ENCODE measurements at places on chromosomes 16 and 17.

- DNase-seq: no peak
Observed at GRCh38 chr16:55043499-55043898, 112.8 kb downstream of the IRX5 start.

DNA sequence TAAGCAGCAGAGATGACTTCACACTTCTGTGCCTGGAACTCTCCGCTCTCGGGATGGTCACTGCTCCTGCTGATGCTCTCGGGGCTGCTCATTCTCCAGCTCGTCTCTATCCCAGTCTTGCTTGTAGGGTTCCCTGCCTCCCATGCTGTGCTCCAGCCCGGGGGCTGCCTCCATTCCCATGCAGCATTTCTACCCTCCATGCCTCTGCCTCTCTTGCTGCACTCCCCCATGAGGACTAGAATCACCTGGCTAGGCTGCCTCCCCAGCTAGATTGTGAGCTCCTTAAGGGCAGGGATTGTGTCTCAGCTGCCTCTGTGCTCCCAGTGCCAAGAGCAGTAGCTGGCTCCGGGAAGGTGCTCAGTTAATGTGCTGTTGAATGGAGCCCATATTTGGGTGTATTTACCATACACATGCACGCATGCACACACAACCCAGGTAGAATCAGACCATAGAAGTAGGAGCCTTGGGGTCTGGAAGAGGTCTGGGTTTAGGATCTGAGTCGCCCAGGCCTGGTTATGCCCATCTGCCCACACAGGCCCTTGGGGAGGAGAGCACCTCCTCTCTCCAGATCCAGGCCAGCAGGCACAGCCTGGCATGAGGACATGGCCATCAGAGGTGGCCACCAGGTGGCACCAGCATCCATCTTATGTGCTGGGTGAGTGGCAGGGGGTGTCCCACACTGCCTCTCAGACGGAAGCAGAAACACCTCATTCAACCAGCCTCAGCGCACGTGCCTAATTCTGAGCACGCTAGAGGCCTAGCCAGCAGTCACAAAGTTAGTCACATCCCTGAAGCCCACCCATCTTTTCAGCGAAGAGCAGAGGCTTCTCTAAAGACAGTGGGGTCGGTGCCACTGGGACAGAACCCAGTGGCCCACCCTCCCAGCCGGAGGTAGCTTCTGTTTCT, 9.3 kb downstream of the GIT1 start:
- DNase-seq: peak; percentile 84

- no peak for DNase-seq
Observed at GRCh38 chr16:31181102-31181830, 1.3 kb downstream of the FUS start.

DNA sequence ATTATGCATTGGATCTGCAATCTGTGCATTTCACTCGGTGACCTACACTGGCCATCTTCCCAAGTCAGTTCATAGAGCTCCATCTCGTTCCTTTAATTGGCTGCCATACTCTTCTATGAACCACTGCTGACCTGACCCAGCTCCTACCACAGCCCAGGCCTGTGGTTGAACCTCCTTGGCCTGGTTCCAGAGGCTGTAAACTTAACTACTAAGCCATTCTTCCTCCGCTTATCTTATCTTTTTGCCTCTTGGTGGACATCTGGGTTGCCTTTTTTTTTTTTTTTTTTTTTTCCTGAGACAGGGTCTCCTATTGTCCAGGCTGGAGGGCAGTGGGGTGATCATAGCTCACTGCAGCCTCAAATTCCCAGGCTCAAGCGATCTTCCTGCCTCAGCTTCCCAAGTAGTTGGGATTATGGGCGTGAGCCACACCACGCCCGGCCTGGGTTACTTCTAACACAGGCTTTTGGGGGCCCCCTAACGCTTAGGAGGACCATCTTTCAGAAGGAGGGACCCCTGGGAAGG, 18.3 kb downstream of the COQ7 start:
- DNase-seq: no peak

DNA sequence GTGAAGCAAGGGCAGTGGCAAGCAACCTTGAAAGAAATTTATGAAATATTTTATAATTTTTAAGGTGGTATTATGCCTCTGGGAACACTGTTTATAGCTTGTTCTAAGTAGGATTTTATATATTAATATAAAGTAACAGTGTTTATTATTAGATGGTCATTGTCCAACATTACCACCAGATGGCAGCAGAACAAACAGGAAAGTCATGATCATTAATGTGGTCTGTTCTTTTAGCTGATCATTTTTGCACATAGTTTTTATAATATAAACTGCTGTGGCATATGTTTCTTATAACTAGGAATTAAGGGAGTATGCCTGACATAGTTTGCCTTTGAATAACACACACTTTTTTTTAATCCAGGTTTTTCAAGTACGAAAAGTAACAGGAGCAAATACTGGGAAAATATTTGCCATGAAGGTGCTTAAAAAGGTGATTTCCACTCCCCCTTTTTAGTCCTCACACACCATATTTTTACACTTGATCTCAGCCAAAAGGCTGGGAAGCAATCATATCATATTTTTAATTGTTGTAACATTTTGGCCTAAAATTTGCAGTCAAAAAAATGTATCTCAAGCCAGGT, 21.4 kb downstream of the RPS6KB1 start:
- DNase-seq: no peak

DNA sequence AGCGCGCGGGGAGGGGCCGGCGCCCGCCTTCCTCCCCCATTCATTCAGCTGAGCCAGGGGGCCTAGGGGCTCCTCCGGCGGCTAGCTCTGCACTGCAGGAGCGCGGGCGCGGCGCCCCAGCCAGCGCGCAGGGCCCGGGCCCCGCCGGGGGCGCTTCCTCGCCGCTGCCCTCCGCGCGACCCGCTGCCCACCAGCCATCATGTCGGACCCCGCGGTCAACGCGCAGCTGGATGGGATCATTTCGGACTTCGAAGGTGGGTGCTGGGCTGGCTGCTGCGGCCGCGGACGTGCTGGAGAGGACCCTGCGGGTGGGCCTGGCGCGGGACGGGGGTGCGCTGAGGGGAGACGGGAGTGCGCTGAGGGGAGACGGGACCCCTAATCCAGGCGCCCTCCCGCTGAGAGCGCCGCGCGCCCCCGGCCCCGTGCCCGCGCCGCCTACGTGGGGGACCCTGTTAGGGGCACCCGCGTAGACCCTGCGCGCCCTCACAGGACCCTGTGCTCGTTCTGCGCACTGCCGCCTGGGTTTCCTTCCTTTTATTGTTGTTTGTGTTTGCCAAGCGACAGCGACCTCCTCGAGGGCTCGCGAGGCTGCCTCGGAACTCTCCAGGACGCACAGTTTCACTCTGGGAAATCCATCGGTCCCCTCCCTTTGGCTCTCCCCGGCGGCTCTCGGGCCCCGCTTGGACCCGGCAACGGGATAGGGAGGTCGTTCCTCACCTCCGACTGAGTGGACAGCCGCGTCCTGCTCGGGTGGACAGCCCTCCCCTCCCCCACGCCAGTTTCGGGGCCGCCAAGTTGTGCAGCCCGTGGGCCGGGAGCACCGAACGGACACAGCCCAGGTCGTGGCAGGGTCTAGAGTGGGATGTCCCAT, 232.8 kb downstream of the SEC14L1 start:
- DNase-seq: no peak

GRCh38 chr17:81576621-81577277, 24.6 kb upstream of the FAAP100 start:
- no peak for DNase-seq

- no peak for DNase-seq
Observed at GRCh38 chr16:3137267-3137666, 2.4 kb downstream of the ZNF213 start.

DNA sequence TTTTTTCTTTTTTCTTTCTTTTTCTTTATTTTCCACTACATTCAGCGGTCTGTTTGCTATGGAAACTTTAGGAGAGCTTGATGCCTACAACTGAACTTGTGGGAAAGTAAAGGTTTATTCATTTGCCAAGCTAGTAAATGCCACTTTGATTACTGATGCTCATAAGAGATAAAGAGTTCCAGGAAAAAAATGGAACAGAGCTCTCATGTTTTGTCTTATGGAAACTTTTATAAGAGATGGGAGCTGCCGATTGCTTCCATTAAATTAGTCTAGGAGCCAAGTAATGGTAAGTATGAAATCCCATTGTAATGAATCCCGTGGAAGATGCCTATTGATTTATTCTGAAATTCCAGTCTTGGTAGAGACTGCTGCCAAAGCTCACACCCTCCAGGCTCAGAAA, 7.1 kb downstream of the ANKFN1 start:
- DNase-seq: no peak

DNA sequence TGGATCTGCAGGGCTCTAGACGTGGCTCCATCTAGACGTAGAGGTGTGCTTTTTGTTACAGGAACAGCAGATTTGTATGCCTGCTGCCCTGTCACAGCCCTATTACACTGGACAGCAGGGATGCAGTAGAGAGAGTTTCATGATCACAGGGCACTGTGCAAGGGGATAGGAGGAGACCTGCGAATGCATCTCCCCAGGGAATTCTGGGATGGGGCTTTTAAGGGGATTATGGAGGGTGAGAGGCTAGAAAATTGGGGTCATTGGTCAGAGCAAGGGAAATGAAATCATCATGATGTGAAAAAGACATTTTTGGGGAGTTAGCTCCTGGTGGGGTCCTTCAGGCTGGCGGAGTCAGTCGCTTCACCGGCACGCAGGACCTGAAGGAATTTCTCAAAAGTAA, 3.9 kb upstream of the NUPR1 start:
- DNase-seq: no peak

DNA sequence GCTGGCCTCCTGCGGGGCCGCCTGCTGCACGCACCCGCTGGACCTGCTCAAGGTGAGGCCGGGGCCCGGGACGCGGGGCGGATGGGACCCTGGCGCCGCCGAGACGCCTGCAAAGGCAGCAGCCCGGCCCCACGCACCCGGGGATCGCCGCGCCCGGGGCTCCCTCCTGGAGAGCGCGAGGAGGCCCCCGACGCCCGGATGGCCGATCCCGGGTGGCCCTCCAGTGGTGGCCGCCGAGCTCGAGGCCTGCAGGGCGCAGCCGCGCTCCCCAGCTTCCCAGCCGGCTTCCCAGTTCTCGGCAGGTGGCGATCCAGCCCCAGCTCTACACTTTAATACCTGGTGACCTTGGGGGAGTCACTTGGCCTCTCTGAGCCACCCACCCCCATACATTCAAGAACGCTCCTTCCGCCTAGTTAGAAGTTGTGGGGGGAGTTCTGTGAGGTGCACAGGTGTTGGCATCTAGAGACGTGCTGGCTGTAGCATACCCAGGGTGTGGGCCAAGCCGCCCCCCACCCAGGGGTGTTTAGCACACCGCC, 452 bp downstream of the SLC25A10 start:
- no peak for DNase-seq

- no peak for DNase-seq
Observed at GRCh38 chr17:72952641-72953315, 139.7 kb downstream of the SLC39A11 start.

GRCh38 chr16:23962001-23962400, 126.2 kb downstream of the PRKCB start:
- no peak for DNase-seq

DNA sequence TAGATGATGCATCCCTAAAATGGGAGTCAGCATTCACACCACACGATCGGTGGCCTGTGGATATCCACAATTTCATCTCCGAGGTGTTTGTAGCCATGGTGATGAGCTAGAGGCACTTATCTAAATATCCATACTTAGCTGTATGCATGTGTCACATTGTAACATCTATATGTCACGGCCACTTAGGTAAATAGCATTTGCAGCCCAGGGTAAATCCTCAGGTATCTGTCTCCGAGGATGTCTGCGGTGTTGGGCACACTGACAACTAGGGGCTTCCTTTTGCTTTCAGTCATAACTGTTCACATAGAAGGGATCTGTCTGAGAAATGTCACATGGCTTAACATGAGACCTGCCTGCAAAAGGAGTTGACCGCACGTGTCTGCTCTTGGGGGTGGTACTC, 455.2 kb upstream of the ZFHX3 start:
- no peak for DNase-seq

DNA sequence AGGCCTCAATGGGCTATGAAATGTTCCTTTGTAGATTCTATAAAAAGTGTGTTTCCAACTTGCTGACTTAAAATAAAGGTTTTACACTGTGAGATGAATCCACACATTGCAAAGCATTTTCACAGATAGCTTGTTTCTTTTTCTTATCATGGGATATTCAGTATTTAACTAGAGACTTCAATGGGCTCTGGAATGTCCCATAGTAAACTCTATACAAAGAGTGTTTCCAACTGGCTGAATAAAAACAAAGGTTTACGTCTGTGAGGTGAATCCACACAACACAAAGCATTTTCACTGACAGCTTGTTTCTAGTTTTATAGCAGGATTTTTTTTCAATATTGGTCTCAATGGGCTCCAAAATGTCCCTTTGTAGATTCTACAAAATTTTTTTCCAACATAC, 550.1 kb downstream of the KCNJ18 start:
- DNase-seq: no peak

DNA sequence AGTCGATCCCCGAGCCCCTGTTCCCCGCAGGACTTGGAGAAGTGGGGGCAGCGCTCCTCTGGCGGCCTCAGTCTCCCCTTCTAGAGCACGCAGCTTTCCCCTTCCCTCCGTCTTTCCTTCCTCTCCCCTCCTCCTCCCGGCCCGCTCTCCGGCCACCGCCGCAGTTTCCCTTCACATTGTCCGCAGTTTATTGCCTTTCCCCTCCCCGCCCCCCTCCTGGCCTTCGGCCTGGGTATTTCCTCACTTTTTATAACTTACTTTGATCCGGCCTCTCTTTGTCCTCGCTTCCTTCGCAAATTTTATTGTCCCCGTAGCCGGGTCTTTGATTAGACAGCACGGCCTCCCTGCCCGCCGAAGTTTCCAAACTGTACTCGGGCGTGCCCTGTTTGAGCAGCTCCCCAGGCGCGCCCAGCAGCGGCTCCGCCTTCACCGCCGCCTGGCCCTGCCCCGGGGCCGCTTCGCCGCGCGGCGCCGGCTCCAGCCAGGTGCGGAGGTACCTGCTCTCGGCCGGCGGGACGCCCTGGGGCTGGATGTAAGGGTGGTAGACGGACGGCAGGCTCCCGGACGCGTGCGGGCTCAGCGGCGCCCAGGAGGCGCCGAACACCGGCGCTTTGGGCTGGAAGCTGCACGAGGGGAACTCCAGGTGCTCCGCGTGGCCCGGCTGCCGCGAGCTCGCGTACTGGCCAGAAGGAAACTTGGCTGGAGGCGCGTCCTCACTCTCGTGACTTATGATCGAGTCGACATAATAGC, 488 bp downstream of the HOXB9 start:
- DNase-seq: no peak

GRCh38 chr17:51853857-51854256, 304.7 kb downstream of the CA10 start:
- no peak for DNase-seq

- DNase-seq: no peak
Observed at GRCh38 chr16:55559933-55560516, 6.5 kb upstream of the CAPNS2 start.

DNA sequence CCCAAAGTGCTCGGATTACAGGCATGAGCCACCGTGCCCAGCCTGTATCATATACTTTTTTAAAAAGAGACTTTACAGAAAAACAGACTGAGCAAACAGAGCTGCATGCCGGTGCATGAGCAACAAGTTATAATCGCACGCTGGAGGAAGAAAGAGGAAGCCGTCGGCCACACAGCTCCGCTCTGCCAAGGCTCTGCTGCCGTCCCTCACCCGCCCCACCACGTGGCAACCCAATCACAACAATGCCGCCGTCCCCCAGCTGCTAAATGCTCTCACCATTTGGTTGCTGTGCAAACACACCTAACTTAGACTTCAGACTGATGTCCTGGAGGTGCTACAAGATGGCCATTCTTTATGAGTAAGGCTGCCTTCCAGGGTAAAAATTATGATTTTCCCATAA, 83.5 kb downstream of the ADCY9 start:
- DNase-seq: no peak
